ENCODE measurements at places on chromosomes 6 and 20.
A peak's percentile ranks its signal among the peaks of the same experiment; 100 is the strongest.

- DNase-seq, result no peak
Observed at GRCh38 chr6:111540681-111541025, 57.6 kb upstream of the REV3L start.

DNA sequence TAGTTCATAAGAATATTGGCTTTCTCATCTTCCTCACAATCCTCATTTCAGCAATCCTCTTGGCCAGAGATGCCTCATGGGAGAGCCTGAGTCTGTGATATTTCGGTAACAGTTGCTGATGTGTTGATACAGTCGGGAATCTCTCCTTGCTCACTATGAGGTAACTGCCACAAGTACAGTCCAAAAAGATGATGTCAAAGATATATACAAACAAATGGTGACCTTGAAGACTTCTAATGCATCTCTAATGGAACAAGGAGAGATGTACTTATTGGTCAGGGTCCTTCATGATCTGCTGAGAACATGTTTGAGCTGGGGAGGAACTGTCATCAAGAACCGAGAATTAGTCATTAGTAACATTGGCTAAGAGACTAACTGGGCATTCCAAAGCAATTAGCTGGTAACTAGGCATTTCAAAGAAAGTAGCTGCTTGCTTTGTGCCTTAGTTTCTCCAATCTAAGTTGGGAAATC, 56.1 kb downstream of the FILIP1 start:
- no peak for DNase-seq

DNA sequence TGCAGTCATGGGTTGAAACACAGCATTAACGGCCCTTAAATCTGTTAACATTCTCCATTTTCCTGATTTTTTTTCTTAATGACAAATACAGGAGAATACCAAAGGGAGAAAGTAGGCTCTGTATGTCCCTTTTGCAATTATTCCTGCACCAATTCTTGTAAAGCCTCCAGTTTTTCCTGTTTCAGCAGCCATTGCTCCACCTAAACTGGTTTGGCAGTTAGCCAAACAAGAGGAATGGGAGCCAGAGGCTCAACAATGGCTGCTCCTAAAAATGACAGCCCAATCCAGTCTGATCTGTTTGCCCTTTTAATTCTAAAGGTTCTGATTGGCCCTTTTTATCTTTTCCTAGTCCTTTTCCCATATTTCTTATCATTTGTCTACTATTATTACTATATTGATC, 284.2 kb upstream of the SGK1 start:
- DNase-seq, result no peak

DNA sequence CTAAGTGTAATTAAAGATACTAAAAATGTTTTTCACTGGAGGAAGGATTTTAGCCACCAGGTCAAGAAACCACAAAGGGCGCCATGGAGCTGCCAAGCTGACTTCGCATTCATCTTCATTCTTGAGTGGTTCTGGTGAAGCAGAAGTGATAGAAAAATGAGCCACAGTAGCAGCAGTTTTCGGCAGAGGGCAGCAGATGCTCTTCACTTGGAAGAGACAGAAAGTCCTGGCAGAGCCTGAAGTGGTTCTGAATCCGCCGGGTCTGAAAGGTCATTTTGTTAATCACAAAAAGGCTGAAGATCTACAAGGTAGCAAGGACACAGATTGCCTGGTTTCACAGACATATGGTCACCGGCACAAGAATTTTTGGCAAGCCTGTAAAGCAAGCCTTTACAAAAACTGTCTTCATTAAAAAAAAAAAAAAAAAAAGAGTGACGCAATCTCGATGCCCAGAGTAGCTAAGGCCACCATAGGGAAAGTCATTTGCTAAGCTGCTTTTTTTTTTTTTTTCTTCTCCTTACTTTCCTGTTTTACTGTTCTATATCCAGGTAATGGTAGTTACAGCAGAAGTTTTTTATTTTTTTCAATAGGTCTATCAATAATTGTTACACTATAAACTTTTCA, 345.1 kb upstream of the AGPAT4 start:
- no peak for DNase-seq

DNA sequence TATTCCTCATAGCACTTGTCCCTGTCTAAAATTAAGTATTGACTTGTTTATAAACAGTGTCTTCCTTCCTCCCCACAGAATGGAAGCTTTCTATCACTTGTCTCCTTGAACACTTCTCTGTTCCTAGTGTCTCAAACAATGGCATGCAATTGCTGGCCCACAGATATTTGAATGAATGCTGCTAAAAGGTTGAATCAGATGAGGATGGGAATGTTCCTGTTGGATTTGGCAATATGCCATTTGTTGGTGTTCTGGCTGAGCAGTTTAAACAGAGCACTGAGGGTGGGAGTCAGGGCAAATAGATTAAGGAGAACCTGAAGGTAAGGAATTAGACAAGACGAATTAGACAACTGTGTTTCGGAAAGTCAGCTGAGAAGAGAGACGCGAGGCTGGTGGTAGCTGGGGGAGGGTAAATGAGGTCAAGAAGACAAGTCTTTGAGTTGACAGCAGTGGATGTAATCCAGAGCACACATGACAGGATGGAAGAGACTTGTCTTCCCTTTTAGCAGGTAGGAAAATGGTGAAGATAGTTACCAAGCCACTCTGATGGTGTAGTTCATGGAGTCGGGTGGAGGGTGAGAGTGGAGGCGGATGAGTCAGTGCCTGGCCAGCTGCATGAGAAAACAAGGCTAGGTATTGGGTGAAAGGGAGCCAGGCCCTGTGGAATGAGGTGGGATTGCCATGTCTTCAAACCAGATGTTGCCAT, 58.3 kb upstream of the GNRH2 start:
- peak; percentile 65 for DNase-seq

DNA sequence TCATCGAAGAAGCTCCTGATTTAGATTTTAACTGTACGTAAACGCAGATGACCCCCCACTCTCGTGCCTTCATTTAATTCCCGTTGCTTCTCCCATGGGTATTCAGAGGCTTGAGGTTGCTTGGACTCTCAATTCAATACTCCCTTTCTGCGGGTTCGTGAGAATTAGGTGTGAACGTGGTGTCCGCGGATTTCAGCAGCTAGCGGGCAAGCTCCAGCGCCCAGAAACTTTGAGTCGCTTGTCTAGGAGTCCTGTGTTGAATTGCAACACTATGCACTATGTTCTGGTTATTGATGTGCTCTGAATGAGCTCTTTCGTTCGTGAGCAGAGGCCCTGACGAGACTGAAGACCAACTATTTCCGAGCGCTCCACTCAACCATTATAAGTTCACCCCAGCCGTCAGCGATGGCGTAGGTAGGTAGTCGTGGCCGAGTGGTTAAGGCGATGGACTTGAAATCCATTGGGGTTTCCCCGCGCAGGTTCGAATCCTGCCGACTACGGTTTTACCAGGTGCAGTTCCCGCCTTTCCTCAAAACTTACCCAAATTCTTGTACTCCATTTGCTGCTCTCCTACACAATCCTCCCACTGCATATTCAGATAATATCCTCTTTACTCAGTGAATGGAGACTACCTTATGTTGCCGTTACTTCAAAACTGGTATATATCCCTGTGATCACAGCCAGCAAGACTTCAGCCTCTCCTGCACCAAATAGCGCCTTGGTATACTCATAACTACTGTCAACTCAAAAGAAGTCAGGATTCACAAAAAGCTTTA, 72.6 kb upstream of the ZNF184 start:
- DNase-seq, result peak; percentile 79

DNA sequence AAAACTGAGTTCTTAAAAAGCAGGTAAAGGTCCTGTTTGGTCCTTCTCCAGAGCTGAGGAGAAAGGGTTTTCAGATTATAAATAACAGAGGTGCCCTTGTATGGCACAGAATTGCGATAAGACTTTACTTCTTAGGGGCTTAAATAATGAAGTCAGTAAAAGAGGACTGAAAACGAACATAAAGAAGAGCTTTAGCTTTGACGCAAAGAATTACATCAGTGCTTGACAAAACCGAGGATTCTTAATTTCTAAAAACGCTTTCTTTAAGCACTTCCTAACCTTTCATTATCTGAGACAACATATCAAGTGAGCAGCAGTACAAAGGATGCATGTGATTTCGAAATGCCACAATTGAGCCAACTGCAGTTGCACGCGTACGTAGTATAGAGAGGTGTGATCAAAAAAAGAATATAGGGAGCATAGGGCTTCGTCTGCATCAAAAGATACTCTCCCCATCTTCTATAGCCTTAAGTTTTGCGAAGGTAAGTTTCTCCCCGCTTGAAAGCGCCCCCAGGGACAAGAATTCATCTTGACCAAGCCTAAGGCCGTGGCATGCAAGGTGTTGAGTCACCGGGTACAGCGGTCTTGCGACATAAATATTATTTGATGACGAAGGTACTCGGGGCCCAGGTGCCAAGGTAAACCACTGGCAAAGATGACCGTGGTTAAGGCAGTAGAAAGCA, 778 bp upstream of the LOC128125822 start:
- peak; percentile 52 for DNase-seq

- DNase-seq, result no peak
Observed at GRCh38 chr6:87897013-87897412, 150.6 kb upstream of the SPACA1 start.

Measured in stimulated activated CD4-positive, alpha-beta T cell treated with anti-CD3 and anti-CD28 coated beads, Interleukin-15, amount 100 ng/mL, for 24 hours (primary cell).